ENCODE measurements at places on chromosomes 7 and 10. TPM values are rescaled to one million over a fixed set of nuclear protein-coding genes. Genes with fewer than 3 reads are reported as not detected.

C10orf105 gene
- total RNA-seq: not detected

AHCYL2 gene
- 5.0 TPM for total RNA-seq

VWA2 gene
- not detected for total RNA-seq

CHN2 gene
- total RNA-seq: 0.35 TPM

AIMP2 gene
- total RNA-seq: 91.5 TPM

IFIT1B gene
- total RNA-seq: not detected

OLAH gene
- 1.0 TPM for total RNA-seq

TUBAL3 gene
- total RNA-seq: 0.34 TPM

TES gene
- total RNA-seq: 66.3 TPM

STEAP1B gene
- total RNA-seq: 0.20 TPM

EPO gene
- total RNA-seq: not detected

LAMTOR4 gene
- 172 TPM for total RNA-seq

ZNF438 gene
- 2.1 TPM for total RNA-seq

TPST1 gene
- total RNA-seq: 5.7 TPM

POMZP3 gene
- 24.2 TPM for total RNA-seq

GNB2 gene
- total RNA-seq: 260 TPM

EIF3A gene
- total RNA-seq: 127 TPM

TRIM73 gene
- total RNA-seq: 1.2 TPM

MYO3A gene
- total RNA-seq: not detected

ACTR3C gene
- not detected for total RNA-seq

CALML5 gene
- not detected for total RNA-seq

STAG3 gene
- 0.23 TPM for total RNA-seq

HABP2 gene
- total RNA-seq: 0.10 TPM

UPK3B gene
- total RNA-seq: 17.2 TPM

DKK1 gene
- 538 TPM for total RNA-seq

CACNB2 gene
- not detected for total RNA-seq

CLRN3 gene
- not detected for total RNA-seq

PSD gene
- 0.20 TPM for total RNA-seq

TFEC gene
- not detected for total RNA-seq

PIK3CG gene
- not detected for total RNA-seq

GIMAP2 gene
- not detected for total RNA-seq

SLC26A4 gene
- 0.11 TPM for total RNA-seq

Data from A549 treated with Mapracorat at 1 μM for 4 hours (cell line).